ENCODE measurements at places on chromosomes 5 and 9.

DNA sequence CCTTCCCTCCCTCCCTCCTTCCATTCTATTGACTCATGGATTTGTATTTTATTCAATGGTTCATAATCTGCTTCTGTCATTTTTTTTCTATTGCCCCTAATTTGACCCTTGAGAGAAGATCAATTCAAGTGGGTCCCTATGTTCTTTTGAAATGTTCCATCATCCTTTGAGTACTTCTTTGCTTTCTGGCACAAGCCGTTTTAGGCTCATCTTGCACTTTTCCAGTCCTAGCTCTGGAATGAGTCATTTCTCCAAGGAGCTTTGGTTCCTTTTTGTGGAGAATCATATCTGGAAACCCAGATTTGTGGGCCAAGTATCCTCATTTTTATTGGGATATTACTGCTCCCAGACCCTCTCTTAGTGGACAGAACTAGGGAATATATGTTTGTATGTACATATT, 126.8 kb upstream of the PTPN3 start:
- DNase-seq = no peak

GRCh38 chr5:167402671-167403070, 888.8 kb upstream of the WWC1 start:
- DNase-seq = no peak

DNA sequence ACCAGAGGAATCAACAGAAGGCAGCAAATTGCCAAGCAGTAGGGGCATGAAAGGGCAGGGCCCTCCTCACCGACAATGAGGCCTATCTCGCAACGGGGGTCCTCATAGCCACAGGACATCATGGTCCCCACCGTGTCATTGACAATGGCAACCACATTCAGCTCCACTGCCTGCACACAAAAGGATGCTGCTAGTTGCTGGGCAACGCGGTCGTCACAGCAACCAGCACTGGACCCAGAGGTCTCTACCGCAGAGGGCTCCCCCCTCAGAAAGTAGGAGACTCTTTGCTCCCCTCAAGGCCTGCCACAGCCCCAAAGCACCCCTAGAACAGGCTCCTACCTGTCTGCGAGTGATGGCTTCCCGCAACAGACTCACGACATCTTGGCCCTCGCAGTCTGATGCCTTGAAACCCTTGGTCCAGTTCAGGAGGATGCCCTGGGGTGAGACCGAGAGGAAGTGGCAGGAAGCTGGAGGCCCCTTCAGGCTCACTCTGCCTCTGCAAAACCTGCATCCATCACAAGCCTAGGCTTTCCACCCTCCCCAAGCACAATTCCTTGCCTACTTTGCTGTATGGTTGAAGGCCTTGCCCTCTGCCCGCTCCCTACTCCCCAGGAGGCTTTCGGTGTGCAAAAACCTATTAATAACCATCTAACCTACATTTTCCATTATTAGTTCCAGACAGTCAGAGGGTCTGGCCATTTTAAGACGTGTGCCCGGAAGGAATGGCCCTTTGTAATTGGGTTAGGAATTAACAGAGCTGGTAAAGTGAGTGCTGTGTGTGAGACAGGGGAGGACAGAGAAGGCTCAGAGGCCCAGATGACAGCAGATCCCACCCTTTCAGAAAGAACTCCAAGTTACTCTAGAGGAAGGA, 15.2 kb downstream of the HK3 start:
- DNase-seq = no peak

DNA sequence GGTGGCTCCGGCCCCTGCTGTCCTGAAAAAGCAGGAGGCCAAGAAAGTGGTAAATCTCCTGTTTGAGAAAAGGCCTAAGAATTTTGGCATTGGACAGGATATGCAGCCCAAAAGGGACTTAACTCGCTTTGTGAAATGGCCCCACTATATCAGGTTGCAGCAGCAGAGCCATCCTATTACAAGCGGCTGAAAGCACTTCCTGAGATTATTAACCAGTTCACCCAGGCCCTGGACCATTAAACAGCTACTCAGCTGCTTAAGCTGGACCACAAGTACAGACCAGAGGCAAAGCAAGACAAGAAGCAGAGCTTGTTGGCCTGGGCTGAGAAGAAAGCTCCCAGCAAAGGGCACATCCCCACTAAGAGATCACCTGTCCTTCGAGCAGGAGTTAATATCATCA, 89.7 kb downstream of the MLLT3 start:
- no peak for DNase-seq

GRCh38 chr5:126514131-126514557, 80.9 kb downstream of the ALDH7A1 start:
- no peak for DNase-seq

GRCh38 chr5:122362361-122362760, 50.3 kb downstream of the SNCAIP start:
- no peak for DNase-seq

GRCh38 chr9:76001459-76001858, 111.0 kb downstream of the PCSK5 start:
- no peak for DNase-seq

DNA sequence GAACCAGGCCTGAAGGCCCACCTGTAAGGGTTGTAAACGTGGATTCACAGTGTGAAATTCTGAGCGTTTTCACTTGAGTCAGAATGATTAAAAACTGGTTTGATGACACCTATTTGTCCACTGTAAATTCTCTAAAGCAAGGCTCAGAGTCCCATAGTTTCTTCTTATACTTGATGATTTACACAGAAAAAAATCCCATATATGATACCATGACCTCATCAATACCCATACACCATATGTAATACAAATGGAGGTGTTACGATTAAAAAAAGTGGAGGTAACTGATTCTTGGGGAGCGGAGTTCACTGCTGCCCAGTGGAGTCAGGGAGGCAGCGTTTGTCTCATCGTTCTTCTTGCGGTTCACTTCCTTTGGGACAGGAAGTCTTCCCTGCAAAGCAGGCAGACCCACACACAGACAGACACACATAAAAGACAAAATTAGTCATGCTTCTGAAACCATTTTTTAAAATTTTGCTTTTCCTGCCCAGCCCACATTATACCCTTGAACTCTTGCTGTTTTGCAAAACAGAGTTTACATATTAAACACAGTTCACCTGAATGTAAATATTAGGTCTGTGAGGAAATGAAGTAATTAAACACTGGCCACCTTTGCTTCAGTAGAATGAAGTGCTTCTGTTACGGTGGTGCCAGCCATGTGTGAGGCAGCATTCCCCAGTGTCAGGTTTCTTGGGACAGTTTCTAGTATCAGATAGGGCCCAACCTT, 26.2 kb downstream of the NREP start:
- no peak for DNase-seq

DNA sequence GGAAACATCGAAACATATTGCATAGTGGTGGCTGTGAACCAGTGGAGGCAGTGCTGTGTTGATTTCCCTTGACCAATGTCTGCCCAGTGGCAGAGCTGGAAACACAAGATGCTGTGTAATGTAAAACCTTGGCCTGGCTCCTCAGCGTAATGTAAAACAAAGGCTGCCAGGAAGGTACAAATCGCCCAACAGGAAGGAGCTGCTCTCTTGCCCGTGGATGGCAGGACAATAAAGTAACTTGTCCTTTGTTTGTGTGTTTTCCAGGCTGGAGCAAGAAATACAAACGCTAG, 143.4 kb downstream of the PALM2AKAP2 start:
- DNase-seq = no peak

DNA sequence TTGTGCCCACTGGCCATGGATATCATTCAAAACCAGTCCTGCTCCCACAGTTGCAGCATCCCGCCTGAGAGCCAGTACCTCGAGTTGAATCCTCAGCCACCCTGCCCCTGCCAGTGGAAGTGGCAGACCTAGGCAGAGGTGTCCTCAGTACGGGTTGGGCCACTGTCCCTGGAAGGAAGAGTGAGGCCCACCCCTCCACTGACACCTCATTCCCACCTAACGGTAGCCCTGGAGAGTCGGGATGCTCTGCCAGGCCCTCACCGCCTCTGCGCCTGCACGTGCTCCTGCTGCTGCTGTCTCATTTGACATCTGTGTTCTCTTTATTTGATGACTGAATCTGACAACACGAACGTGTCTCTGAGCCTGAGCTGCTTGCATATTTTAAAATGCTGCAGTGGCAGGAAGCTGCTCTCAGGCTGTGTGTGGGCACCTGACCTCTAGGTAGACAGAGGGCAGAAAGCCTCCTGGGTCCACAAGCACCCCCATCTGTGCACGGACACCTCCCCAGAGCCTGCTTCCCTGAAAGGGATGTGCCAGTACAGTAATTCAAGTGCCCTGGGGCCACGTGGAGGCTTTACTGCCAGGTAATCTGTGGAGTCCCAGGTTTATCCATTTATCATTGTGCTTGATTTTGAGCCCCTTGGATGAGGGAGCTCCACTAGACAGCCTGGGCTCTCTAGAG, 194.7 kb downstream of the CACNA1B start:
- DNase-seq = no peak

GRCh38 chr5:175275748-175276147, 168.2 kb downstream of the DRD1 start:
- DNase-seq = no peak

DNA sequence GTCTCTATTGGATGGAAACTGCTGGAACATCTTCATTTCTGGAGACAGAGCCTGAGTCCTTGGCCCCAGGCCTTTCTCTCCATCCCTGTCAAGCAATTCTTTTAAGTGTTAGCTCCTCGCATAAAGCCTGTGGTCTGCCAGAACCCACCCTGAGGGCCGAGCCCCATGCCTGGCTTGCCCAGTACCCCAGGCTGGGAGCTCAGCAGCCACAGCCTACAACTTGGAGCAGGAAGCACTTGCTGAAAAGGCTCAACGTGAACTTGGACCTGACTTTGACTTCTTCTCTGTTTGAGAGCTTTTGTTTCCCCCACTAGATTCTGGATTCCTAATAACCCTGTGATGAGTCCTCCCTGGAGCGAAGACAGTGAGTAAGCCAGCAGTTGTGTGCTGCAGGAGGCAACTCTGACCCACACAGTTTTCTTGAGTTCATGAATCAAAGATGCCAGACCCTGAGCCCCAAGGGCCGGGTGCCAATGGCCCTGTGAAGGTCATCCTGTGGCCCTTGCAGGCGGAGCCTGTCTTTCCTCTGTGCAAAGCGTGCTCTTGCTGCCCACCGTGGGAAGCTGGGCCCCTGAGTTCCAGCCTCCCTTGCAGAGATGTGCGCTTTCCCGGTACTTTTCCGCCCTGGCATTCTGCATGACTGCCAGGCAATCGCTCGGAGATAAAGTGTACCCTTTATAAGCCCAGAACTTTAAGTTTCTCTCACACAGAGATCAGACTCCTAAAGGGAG, 64.3 kb upstream of the RUFY1 start:
- DNase-seq = no peak

DNA sequence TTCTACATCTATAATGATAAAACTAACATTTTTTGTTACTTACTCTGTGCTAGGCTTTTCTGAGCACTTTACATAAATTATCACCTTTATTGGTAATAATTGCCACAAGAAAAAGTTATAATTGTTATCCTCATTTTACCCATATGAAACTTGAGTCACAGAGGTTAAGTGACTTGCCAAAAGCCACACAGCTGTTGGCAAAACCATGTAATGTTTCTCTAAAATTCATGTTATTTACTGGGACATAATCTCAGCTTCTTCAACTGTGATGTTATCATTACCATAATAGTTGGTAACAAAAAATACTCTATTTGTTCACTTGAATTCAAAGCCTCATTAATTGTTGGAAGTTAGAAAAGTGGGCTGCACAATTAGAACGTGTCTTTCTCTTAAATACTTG, 437.3 kb downstream of the BRINP1 start:
- DNase-seq = no peak

DNA sequence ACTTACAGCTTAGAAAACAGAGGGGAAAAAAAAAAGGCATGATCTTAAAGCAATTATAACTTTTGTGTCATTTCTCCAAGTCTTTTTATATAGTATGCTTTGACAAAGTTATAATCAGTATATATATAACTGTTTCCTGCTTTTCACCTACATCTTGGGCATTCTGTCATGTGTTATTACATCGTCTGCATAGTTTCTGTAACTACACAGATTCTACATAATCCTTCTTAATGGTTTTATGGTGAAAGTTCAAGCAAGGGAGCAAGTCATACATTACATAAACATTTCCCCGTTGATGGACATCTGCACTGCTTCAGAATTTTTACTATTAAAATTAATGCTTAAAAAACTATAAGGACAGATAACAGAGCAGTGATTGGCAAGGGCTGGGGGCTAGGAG, 12.1 kb downstream of the FEM1C start:
- no peak for DNase-seq

- DNase-seq = no peak
These were observed 8.3 kb downstream of the NOXA1 start for GRCh38 chr9:137431416-137431931.

DNA sequence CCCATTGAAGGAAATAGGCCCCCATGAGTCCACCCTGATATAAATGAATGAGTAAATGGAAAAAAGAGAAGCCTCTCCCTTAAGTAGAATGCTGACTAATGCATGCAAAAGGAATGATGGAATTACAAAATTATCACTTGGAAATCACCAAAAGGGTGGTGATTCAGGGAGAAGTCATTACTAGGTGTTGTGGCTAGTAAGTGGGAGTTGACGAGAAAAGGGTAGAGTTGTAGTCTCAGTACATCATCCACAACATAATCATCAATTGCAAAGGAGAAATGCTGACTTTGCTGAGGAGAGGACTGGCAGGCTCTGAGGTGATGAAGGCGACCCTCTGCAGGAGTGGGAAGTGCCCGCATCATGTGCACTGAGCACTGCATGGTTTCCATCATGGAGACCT, 201.5 kb upstream of the S1PR3 start:
- no peak for DNase-seq

GRCh38 chr5:17448877-17449276, 49.2 kb upstream of the TAF11L2 start:
- DNase-seq = no peak

GRCh38 chr9:112354081-112354743, 20.8 kb upstream of the PTBP3 start:
- DNase-seq = no peak

DNA sequence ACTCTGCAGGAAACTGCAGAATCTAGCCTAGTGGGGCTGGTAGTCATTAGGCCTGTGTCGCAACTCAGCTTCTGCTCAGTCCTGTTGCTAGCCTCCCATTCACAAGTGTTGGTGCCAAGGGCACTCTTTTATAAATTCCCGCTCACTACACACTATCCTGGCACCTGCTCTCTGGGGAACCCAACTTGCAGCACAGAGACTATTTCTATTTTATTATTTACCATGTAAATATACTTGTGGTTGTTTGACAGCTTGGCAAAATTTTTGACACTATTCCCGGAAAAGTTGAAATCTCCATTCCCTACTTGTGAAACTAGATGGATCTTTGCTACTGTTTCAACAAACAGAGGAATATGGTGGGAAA, 20.4 kb upstream of the SMC2 start:
- no peak for DNase-seq

DNA sequence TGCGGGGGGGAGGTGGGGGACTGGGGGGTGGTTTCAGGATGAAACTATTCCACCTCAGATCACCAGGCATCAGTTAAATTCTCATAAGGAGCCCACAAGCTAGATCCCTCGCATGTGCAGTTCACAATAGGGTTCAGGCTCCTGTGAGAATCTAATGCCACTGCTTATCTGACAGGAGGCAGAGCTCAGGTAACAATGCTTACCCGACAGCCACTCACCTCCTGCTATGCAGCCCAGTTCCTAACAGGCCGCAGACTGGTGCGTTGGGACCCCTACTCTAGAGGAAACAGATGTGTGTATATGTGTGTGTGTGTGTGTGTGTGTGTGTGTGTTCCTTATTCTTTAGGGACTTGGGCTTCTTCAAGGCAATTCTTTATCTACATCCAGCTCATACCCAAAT, 352.3 kb upstream of the CCNH start:
- no peak for DNase-seq
